ENCODE measurements at places on chromosomes 11 and 22.

- DNase-seq = no peak
Measured at GRCh38 chr11:555227-555779, 5.2 kb downstream of the LMNTD2 start.

DNA sequence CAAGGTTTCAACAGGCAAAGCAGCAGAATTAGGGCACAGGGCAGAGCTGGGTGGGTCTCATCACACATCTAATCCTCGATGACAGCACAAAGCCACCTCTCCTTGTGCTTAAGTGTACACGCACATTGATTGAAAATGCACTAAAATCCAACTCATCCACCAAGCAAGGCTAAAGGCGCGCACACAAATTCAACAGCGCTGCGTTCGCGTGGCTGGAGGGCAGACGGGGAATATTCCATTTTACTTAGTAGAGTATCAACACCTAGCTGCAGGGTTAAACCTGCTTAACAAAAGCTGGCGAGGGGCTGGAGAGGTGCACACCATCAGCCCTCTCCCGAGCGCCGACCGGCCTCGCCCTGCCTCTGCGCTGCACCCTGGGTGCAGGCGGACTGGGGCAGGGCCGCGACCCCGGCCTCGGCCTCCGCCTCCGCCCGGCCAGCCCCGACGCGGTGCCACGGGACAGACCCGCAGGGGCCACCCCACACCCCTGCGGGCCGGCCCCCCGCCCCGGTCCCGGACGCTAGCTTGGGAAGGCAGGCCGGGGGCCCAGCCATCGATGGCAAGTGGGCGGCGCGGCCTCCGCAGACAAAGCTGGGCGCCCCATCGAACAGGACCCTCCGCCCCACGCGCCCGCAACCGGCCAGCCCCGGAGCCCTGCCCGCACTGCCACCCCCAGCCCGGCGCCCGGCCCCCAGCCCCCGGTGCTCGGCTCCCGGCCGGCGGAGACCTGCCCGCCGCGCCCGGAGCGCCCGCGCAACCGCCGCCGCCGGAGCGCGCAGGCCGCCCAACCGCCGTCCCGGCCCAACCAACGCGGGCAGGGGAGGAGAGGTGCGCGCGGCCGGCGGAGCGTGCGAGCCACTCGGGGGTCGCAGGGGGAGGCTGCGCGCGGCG, 929 bp downstream of the PRDM10 start:
- DNase-seq = peak; percentile 35

- DNase-seq = no peak
Measured at GRCh38 chr11:105918039-105918438, 104.0 kb downstream of the MSANTD4 start.

GRCh38 chr22:33461698-33462434, 403.7 kb upstream of the SYN3 start:
- DNase-seq = no peak

- DNase-seq = no peak
Measured at GRCh38 chr11:2265396-2265795, 5.0 kb downstream of the ASCL2 start.

GRCh38 chr11:17477084-17477333, 364 bp upstream of the ABCC8 start:
- no peak for DNase-seq

- DNase-seq = no peak
Measured at GRCh38 chr22:25843660-25844405, 101.8 kb downstream of the MYO18B start.

- peak; percentile 66 for DNase-seq
Measured at GRCh38 chr11:116563028-116563711, 209.6 kb downstream of the BUD13 start.

DNA sequence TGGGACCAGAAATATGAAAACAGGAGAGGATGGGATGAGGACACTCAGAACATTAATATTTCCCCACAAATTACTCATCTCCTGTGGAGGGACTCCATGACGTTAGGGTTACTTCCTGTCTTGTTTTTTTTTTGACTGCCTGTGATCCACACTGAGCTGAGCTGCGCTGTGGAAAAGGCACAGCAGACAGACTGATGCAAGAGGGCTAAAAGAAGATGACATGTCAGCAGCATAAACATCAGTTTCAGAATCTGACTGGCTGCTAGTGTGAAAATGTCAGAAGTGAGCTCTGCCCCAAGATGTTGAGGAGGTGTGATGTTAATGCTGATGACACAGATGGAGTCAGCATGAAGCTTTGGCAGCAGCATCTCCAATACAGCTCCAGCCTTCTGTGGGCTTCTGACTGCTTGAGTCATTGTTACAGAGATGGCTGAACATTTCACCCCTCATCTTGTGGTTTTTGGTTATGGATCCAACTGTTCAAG, 286.8 kb downstream of the BLID start:
- peak; percentile 99 for DNase-seq

GRCh38 chr11:79501707-79502106, 60.9 kb upstream of the TENM4 start:
- DNase-seq = no peak

DNA sequence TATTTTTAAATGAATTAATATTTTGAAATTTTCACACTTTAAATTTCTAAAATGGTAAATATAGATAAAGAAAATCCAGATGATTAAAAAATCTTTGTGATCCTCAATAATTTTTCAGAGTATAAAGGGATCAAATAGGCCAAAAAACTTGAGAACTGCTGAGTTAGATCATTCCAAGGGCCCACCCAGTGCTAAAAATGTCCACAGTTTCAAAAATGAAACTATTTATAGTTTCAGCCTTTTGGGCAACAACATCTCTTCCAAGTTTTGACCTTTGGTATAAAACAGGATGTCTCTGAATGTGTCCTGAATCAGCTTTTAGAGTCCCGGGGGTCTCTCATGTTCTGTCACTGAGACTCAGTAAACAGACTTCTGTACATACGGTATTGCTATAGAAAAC, 20.9 kb upstream of the BAIAP2L2 start:
- DNase-seq = no peak

- DNase-seq = no peak
Measured at GRCh38 chr22:17438026-17438425, 68.8 kb downstream of the CECR2 start.

GRCh38 chr22:37228106-37229011, 15.7 kb downstream of the RAC2 start:
- DNase-seq = peak; percentile 84

DNA sequence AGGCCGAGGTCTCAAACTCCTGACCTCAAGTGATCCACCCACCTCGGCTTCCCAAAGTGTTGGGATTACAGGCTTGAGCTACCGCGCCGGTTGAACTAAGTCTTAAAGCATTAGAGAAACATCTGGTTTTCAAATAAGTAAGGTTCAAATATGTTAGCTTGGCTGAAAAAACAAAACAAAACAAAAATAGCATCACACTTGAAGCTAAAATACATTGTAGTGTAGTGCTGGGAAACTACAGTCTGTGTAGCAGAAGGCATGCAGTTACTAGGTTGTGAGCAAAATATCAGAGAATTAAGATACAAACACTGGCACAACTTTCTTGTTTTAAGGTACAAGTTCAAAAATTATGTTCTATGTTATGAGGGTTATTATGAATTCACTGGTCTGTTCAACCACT, 224.8 kb upstream of the CHORDC1 start:
- DNase-seq = no peak

DNA sequence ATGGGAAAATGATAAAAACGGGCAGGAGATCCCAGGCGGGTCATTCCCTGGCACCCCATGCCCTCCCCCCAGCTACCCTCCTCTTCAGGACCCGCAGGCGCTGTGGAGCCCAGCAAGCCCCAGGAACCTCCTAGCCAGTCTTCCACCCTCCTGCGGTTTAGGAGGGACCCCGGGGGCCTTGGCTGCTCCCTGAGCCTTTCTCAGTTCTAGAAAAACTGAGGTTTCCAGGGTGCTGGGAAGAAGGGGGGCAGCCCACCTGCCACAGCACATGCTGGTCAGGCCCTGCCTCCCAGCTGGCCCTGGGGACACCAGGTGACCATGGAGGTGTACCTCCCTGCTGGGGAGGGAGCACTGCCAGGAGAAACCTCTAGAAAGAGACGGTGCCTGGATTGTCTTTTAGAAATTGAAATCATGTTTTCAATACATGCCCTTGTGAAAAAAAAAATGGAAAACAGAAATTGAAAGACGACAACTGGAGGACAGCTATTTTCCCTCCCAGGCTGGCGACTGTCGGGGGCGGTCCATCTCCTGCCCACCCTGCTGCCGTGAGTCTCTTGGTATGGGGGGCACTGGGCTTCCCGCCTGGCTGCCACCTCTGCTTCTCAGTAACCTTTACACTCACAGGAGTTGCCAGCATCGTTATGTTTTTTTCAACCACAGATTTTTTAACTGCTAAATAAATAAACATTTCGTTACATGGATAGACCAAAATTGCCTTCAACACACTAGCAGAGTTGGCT, 398.5 kb downstream of the TBC1D22A start:
- no peak for DNase-seq

DNA sequence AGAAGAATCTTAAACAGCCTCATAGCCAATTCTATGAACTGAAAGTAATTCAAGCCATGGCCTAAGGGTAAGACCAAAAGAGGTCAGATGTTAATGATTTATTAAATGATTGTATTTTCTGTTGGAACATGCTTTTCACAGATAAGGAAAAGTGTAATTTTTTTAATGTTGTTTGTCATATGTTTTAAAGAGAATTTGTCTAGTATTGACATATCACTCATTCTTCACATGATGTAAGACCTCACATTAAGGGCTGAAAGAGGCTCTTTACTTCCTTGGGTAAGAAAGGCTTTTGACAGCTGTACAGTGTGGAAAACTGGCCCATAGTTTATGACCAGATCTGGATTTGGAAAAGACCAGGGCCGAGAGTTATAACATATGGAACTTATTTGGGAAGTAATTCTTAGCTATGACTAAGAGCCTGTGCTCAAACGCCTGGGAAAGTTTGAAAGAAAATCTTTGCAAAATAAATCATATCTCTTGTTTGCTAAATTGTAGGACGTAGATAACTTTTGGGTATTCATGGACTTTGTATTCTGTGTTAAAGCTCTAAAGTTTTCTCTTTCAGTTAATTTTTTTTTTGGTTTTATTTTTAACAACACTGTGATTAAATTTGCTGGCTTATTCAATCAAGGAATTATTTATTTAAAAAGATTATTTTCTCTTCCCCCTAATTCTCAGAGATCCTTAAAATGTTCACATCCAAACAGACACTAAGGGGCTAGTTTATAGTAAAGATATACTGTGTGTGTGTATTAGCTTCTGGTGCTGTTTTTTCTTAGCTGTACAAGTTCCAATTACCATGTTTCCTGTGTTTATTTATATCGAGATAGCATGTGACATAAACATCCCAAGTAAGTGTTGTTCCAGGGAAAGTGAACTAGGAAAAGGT, 162.2 kb downstream of the ARHGAP42 start:
- DNase-seq = peak; percentile 96

- DNase-seq = peak; percentile 83
Measured at GRCh38 chr22:32590556-32590955, 115.9 kb downstream of the FBXO7 start.

- no peak for DNase-seq
Measured at GRCh38 chr11:17209939-17210245, 2.1 kb upstream of the PIK3C2A start.

DNA sequence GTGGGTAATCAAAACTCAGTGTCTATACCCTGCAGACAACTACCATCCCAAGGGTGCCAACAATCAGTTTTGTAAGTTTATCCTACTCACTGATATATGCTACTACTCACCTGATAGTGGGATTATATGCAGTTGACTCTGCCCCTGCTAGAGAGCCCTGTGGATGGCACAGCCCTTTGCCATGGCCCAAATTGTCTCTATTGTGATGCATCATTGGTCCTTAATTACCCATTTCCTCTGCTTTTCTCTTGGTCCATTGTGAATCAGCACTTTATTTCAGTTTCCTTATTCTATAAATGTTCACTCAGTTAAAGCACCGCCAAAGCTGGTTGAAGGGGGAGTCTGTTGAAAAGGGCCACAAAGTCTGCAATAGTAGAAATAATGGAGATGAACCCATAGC, 42.3 kb downstream of the PLAAT5 start:
- DNase-seq = no peak

DNA sequence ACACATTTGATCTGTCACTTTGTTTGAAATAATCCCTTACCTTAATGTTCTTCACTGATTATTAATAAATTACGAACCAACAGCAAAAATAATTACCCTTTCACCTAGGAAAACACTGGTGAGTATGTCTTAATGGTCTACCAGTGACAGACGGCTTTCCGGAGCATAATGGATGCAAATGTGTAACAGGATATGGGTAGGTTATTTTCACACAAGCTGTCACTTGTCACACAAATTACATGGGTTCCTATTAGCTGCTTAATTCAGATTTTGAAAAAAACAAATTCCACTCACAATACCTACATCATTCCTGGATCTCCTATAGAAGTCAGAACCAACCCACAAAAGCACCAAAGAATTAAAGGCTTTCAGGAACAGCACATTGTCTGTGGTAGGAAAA, 127.9 kb downstream of the WT1 start:
- DNase-seq = no peak

GRCh38 chr11:71998649-71999310, at the start of gene IL18BP:
IL18BP (plus strand) TSS chr11:71998909; CDS start chr11:71999985, 1,076 bp downstream.
- no peak for DNase-seq

DNA sequence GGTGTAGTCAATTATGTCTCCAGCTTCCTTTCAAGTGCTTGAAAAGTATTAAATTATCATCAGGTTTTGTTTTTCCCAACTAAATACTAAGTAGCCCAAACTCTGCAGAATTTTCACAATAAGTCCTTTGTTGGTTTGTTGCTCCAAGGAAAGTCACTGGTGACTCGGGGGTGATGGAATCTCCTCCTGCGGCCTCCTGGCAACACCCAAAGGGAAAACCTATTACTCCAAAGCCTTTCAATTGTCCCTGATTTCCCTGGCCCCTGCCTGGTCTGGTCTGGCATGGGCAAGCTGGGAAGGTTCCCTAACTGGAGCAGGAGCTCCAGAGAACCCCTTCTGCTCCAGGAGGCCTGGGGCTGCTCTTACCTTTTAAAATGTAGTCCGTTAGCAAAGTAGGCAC, 47.9 kb downstream of the FEZ1 start:
- DNase-seq = peak; percentile 46

DNA sequence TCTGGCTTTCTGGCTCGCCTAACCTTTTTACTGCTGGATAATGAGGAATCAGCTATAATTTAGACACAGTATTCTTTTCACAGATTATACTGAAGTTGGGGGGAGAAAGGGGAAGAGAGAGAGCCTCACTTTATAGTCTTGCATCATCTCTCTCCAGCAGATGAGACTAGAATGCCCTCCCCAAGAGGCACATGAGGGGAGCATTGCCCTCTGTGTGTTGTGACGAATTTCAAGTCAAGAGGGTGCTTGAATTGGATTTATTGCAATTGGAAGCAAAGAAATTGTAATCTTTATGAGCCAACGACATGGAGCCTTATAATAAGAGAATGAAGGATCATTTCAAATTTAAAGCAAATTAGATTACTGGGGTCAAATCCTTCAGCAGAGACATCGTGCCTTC, 17.6 kb upstream of the CADM1 start:
- no peak for DNase-seq

DNA sequence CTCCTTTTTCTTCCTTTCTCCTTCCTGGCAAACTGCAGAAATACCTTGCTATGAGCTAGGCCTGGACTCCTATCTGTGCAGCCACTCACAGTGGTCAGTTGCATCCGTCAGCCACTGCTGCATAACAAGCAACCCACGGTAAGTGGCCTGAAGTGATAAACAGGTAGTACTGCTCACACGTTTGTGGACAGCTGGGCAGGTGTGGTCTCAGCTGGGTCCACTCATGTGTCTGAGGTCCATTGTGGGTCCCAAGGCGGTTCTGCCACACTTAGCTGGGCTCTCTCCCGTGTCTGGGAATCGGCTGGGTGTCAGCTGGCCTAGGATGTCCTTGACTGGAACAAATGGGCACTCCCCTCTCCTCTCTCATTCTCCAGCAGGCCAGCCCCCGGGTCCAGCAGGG, 109.3 kb downstream of the BRD1 start:
- no peak for DNase-seq

- peak; percentile 12 for DNase-seq
Measured at GRCh38 chr11:19276859-19277808, 36.4 kb upstream of the E2F8 start.

GRCh38 chr22:35128637-35129036, 62.7 kb downstream of the ISX start:
- DNase-seq = no peak
